ENCODE measurements at places on chromosomes 7 and 10. TPM values are rescaled to one million over a fixed set of nuclear protein-coding genes. Genes with fewer than 3 reads are reported as not detected.

GRCh38 chr10:116637830-116638229 is 17.1 kb downstream of the PNLIPRP2 start:
- DNase-seq, result no peak

The C10orf105 gene
- not detected for total RNA-seq

- DNase-seq, result no peak
Observed at GRCh38 chr7:131057015-131057793, 270.5 kb upstream of the MKLN1 start.

DNA sequence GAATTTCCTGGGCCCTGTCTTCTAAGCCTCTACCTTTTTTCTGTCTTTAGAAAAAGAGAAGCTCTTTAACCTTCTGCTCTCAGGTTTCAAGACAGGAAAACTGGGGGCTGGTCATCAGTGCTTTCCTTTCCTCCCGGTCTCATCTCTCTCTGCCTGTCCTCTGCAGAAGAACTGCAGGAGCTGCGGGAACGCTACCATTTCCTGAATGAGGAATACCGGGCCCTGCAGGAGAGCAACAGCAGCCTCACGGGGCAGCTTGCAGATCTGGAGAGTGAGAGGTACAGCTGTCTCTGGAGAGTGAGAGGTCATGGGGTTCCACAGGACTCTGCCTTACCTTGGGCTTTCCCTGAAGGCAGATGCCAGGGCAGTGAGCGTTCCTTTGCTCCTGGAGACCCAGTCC is 12.7 kb downstream of the CCDC136 start:
- no peak for DNase-seq

The TBX20 gene
- total RNA-seq, result not detected

GRCh38 chr10:44752451-44753441 is 158.4 kb upstream of the TMEM72 start:
- no peak for DNase-seq

The OPALIN gene
- total RNA-seq, result not detected

- DNase-seq, result no peak
Observed at GRCh38 chr10:103262229-103262628, 14.7 kb upstream of the INA start.

The C10orf53 gene
- not detected for total RNA-seq

DNA sequence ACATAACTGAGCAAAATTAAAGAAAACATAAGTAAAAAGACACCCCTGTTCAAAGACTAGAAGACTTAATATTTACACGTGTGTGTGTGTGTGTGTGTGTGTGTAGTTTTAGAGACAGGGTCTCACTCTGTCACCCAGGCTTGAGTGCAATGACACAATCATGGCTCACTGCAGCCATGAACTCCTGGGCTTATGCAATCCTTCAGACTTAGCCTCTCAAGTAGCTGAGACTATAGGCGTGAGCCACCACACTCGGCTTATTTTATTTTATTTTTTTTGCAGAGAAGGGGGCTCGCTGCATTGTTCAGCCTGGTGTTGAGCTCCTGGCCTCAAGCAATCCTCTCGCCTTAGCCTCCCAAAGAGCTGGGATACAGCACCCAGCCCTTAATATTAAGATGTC is 90.3 kb downstream of the JMJD1C start:
- DNase-seq, result no peak

DNA sequence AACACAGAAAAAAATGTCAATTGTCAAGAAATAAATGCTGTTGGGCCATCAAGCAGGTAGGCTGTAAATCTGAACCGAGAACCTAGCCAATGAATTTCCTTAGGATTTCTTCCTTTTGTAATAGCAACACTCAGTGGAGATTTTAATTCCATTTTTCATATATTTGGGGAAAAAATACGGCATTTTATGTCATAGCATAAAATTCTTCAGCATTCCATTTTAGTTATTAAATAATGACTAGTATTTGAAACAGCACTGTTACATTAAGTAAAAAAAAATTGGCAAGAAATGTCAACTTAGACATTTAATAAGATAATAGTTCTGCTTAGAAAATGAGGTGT is 12.3 kb upstream of the VIM start:
- DNase-seq, result no peak

The POLL gene
- total RNA-seq, result 33.1 TPM

The CHPF2 gene
- total RNA-seq, result 13.4 TPM

Measured in gastrocnemius medialis (tissue), 4 donors.